T-helper 22 cell (primary cell): ENCODE measurements at places on chromosomes 13 and 19.

- DNase-seq = no peak
Measured at GRCh38 chr13:37087486-37087885, 18.0 kb downstream of the CSNK1A1L start.

DNA sequence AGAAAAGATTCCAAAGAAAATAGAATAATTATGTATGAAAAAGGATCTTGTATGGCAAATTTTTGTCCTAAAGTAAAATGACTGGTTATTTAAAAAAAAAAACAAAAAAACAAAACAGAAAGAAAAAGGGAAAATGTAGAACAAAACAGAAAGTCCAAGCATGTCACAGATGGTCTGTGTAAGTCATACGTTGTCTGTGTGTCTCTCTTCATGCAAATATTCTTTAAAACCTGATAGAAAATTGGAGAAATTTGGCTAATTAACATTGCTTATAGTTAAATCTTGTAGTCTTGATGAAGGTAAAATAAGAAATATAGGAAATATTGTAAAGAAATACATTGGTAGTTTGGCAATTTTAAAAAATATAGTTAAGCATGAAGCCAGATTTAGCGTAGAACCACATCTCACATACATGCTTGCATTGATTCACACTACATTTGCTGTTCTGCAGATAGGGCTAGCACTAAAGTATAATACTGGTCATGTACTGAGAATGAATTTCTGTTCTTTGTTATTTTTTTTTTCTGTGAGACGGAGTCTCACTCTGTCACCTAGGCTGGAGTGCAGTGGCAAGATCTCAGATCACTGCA is 58.4 kb downstream of the SPRYD7 start:
- DNase-seq = no peak

DNA sequence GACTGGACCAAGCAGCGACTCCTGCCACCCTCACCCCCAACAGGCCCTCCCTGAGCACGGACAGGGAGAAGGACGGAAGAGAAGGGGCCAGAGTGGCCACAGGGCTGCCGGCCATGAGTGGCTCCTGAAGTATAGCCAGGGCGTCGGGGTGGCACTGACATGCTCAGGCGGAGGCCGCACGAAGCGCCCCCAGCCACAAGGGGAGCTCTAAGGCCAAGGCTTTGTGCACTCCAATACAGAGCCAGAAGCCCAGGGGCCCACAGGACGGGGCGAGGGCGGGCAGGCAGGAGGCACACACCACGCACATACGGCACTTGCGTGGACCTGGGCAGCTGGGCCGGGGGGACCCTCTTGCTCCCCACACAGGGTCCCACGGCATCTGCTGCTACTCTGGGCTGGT is 52.0 kb downstream of the KLF2 start:
- DNase-seq = no peak

- no peak for DNase-seq
Measured at GRCh38 chr19:7349231-7349591, 474 bp downstream of the ARHGEF18 start.

GRCh38 chr13:36966404-36966803 is 32.7 kb downstream of the ALG5 start:
- no peak for DNase-seq

GRCh38 chr19:16048583-16048982 is 27.7 kb upstream of the TPM4 start:
- no peak for DNase-seq

- DNase-seq = no peak
Measured at GRCh38 chr13:49058761-49059160, 83.0 kb downstream of the FNDC3A start.

DNA sequence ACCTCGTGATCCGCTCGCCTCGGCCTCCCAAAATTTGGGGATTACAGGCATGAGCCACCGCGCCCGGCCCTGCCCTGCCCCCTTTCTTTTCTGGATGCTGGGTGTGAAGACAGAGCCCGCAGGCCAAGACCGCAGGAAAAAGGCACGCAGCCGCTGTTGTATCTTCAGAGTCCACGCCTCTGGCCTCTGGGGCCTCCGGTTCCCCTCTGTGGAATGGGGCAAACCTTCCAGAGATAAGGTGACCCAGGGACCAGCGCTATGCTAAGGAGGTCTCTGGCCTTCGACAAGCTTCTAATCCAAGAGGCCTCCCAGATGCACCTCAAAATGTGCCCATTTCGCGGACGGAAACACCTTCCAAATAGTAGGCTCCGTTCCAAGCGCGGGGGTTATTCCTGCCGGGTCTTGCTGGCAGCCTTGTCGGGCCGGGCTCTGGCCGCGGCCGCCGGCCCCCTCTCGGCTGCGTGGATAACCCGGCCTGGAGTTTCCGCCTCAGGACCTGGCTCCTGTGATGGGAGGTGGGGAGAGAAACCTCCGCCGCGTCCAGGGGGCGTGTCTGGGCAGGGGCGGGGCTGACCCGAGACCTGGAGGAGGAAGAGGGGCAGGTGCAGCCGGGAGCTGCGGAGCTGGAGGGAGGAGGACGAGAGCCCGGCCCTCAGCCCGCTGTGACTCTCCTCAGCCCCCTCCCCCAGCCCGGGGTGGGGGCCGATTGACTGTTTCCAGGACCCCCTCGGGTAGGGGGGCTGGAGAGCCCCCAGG is 13.1 kb downstream of the TJP3 start:
- DNase-seq = peak; percentile 79

- no peak for DNase-seq
Measured at GRCh38 chr13:60509601-60510386, 112.8 kb downstream of the TDRD3 start.

DNA sequence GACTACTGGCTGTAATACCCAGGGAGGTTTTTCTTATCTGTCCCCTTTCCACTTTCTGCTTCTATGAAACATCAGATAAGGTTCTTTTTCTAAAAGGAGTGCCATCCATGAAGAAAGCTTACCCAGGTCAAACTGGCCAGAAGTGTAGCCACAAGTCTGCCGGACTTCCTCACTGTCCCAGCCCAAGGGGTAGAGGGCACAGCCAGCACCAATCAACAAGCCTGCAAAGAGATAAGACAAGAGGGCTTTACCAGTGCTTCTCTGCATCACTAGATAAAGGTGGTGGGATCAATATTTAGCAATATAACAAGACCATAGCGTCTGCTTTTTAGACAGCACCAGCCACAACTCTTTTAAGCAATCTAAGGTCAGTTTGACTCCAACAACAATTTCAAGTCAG is 224.7 kb downstream of the LHFPL6 start:
- no peak for DNase-seq

- no peak for DNase-seq
Measured at GRCh38 chr13:110293037-110293436, 13.9 kb downstream of the COL4A1 start.

- no peak for DNase-seq
Measured at GRCh38 chr13:64871742-64872141, 2358.4 kb downstream of the PCDH9 start.

DNA sequence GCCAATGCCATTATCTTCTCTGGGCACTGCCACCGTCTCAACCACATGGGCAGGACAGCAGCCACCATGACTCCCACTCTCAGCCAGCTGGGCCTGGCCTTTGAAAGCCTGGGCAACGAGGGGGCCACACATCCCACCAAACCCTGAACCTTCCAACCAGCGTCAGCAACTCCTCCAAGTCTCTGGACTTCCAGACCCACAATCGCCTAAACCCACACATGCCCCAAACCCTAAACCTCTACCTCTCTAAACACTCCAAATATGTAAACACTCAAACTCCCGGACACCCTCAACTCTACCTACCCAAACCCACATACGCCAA is 949 bp downstream of the C3 start:
- no peak for DNase-seq

- no peak for DNase-seq
Measured at GRCh38 chr19:14944456-14944855, 3.2 kb downstream of the OR7C2 start.

DNA sequence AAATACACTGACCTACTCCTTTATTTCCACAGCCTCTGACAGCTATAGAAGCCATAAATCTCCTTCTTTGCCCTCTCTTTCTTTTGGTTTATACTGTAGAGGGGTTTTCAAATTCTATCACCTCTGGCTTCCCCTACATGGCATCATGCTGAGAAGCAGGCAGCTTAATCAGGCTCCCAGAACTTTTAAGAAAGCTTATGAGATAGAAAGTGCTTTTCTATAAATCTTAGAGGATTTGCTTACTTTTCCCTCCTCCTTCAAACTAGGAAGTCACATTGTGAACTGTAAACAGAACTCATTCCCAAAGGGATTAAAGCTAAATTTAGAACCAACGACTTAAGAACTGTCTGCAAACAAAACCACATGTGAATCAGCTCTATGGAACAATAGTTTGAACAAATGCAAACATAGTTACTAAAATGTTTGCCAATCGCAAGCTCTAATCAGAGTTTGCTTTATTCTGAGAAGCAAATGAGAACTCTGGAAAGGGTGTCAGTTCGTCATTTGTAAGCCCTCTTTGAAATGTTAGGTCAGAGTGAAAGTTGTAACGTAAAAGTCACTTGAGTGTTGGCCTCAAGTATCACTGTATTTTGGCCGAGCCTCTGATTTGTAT is 344.1 kb downstream of the RFC3 start:
- no peak for DNase-seq

- DNase-seq = no peak
Measured at GRCh38 chr13:84208246-84208910, 326.1 kb upstream of the SLITRK1 start.

- DNase-seq = no peak
Measured at GRCh38 chr13:24292481-24292880, 16.9 kb upstream of the C1QTNF9 start.

DNA sequence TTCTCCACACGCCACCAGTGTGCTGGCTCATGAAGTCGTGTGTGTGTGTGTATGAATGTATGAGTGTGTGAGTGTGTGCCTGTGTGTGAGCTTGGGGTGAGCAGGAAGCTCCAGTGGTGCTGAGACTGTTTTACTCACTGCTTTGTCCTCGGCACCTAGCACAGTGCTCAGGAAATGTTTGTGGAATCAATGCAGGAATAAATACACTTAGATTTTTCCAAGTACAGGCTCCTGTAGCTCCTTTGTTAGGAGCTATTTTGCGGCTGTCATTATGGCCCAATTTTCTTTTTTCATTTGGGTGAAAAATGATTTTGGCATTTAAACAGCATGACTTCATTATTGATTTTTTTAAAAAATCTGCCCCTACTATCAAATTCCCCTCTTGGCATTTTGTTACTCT is 193.5 kb upstream of the KL start:
- DNase-seq = no peak

DNA sequence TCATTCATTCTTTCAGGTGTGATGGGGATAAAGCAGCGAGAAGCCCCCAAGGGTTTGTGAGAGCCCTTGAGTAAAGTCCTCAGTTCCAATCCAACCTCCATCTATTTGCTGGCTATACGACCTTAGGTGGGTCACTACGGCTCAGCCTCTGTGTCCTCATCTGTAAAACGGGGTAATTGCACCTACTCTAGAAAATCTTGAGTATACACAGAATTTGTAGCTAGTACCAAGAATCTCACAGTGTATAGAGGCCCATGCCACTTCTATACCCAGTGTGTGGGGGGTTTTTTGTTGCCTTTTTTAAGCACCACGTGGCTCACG is 406 bp upstream of the DNMT1 start:
- no peak for DNase-seq

GRCh38 chr19:11987405-11988281 is 22.8 kb downstream of the ZNF763 start:
- DNase-seq = peak; percentile 75

DNA sequence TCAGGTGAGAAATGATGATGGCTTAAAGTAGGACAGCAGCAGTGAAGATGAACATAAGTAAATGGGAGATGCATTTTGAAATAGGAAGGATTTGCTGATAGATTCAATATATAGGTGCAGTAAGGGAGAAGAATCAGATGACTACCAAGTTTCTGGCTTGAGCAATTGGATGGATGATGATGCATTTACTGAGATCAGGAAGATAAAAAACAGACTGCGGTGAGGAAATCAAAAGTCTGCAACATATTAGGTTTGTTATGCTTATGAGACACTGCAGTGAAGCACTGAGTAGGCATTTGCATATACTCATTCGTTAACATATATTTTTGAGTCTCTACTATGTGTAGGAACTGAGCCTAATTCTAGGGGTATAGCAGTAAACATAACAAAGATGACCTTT is 184.2 kb downstream of the LACC1 start:
- DNase-seq = no peak

DNA sequence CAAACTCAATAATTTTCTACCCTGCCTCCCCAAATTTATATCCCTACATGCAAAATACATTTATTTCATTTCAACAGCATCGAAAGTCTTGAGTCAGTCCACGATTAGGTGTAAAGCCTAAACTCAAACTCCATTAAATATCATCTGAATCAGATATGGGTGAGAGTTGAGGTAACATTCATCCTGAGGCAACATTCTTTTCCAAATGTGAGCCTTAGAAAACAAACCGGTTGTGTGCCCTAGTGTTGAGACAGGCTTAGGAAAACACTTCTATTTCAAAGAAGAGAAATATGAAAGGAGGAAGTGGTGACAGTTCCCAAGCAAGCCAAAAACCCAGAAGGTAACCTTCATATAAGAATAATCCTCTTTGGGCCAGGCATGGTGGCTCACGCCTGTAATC is 12.1 kb upstream of the ZNF441 start:
- DNase-seq = no peak

- DNase-seq = no peak
Measured at GRCh38 chr13:99811067-99811700, 160.4 kb downstream of the ZIC5 start.

- peak; percentile 80 for DNase-seq
Measured at GRCh38 chr19:1066748-1067340, at the start of gene ARHGAP45. Gene ARHGAP45 (plus strand): TSS chr19:1067167. CDS start chr19:1067406, 239 bp downstream.

GRCh38 chr13:113295776-113296175 is 1.3 kb upstream of the LAMP1 start:
- no peak for DNase-seq

DNA sequence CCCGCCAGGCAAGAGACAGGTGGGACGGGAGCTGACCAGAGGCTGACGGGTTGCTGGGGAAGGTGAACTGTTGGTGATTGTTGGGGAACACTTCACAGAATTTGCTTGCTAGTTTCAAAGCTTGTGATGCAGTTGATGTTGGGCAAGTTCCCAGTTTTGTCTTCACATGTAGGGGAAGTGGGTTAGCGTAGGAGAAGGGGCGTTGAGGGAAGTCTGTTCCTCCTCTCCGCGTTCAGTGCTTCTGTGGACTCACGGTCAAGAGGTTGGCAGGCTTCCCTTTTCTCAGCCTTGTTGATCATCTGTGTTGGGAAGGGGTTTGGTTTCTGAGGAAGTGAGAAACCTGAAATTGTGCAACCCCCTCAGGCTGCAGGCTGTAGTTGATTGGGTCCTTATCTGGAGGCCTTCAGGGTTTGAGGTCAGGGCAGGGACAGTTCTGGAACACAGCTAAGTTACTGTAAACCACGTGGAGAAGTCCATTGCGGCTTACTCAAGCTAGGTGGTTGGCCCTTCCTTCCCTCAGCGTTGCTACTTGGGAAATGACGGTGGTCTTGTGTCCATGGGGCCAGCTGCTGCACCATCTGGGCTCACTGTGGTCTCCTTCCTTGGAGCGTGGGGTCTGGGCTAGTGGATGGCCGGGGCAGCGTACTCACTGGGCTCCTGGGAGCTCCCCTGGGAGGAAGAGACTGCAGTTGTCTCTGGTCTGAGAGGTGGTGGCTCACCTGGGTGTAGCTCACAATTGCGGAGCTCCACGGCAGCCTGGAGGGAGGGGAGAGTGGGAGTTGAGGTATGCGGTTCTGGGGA is 7.5 kb downstream of the RPS9 start:
- no peak for DNase-seq

GRCh38 chr19:17448131-17448967 is at the start of gene TMEM221:
Gene TMEM221 (minus strand): TSS chr19:17448668. CDS start chr19:17448462, 206 bp downstream.
- DNase-seq = peak; percentile 13
